Esophagus muscularis mucosa (tissue), 4 donors: ENCODE measurements at places on chromosomes 1 and 21. TPM values are rescaled to one million over a fixed set of nuclear protein-coding genes. Genes with fewer than 3 reads are reported as not detected.

GRCh38 chr1:12001996-12002493 is 17.3 kb upstream of the MIIP start:
- no peak for DNase-seq

DNA sequence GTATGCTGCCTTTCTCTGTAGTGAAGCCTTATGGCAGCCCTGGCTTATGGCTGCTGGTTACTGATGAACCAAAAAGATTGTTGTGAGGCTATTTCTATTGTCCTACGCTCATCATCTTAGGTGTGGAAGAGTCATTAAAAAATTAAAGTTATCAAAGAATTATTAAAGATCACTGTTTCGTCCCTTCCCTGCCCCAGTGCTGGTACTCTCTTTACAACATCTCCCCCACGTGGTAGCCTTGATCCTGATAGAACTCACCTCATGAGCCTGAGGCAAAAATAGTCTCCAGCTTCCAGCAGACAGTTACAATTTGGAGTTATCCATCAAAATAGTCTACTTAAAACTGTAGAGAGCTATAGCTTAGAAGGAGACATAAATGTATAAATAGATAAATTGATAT is 201.5 kb downstream of the S1PR1 start:
- no peak for DNase-seq

The ANGPTL1 gene
- total RNA-seq = 149 TPM

The CD53 gene
- total RNA-seq = 18.7 TPM

The FBLIM1 gene
- 44.9 TPM for total RNA-seq

The AMPD1 gene
- not detected for total RNA-seq

The SORT1 gene
- total RNA-seq = 133 TPM
